Cerebellar nuclear complex (tissue), 1 donor: ENCODE measurements at places on chromosomes 16 and 17.

- DNase-seq, result no peak
Measured at GRCh38 chr16:47916266-47916665, 239.5 kb downstream of the ABCC12 start.

DNA sequence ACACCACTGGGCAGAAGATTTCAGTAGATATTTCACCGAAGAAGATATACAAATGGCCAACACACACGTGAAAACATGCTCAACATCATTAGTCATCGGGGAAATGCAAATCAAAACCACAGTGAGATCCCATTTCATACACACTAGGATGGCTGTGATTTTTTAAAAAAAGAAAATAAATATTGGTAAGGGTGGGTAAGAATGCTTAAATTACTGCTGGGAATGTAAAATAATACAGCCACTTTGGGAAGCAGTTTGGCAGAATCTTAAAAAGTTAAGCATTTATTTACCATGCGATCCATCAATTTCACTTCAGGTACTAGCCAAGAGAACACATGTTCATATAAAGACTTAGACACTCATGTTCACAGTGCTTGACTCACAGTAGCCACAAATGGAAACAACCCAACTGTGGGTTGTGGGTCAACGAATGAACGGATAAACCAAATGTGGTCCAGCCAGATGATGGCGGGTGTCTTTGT lies 6.5 kb upstream of the C16orf74 start:
- DNase-seq, result no peak

- DNase-seq, result no peak
Measured at GRCh38 chr17:2174468-2175293, 119.8 kb downstream of the HIC1 start.

DNA sequence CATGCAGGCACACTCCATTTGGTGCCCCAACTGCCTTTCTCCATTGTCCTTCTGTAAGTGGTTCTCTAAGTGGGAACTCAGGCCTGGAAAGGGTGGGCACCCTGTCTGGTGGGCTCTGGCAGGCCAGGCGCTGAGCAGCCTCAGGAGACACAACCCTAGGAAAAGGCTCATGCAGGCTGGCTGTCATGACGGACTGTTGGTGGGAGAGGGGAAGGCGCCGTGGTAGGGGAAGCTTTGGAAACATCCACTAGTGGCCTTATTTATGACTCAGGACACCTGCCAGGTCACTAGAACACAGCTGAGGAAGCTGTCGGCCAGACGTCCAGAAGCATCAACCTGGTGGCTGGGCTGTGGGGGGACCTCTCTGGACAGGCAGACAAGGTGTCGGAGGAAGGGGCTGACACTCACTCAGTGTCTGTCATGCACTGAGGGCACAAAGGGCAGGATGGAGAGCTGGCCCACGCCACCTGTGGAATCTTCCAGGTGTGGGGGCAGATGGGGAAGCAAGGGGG lies 216.0 kb downstream of the SEC14L1 start:
- no peak for DNase-seq

GRCh38 chr17:76053246-76054111 lies 18.8 kb downstream of the SRP68 start:
- DNase-seq, result no peak

- DNase-seq, result no peak
Measured at GRCh38 chr17:27497696-27498095, 41.4 kb downstream of the KSR1 start.

DNA sequence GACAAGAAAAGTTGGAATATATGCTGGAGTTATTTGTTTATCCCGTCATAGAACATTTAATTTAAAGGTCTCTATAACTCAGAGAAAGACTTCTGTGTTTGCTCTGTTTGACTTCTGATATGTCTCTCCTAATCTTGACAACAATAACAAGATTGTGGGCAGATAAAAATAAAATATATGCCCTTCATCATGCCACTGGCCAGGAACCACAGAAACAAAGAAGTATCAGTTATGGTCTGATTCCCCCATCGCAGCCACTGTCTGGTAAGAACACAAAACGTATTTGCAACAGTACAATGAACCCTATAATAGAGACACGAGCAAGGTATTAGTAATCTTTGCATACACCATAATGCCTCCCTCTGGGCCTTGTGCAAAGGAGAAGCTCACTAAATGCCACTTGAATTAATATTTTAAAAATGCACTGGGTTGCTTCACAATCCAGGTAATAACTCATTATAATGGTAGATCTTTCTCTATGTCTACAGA lies 1498.3 kb downstream of the CDH11 start:
- no peak for DNase-seq

- DNase-seq, result no peak
Measured at GRCh38 chr16:81324808-81325207, 10.0 kb downstream of the GAN start.

DNA sequence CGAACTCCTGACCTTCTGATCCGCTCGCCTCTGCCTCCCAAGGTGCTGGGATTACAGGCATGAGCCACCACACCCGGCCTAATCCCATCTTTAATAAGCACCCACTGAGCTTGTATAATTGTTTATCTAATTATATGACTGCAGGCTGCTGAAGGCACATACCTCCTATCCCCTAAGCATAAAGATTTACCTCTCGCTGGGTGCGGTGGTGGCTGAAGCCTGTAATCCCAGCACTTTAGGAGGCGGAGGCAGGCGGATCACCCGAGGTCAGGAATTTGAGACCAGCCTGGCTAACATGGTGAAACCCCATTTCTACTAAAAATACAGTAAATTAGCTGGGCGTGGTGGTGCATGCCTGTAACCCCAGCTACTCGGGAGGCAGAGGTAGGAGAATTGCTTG lies 20.1 kb upstream of the YWHAE start:
- DNase-seq, result no peak

- DNase-seq, result no peak
Measured at GRCh38 chr16:24986512-24987303, 28.5 kb downstream of the ARHGAP17 start.

GRCh38 chr17:75754378-75755204 lies 10.4 kb downstream of the GALK1 start:
- no peak for DNase-seq

DNA sequence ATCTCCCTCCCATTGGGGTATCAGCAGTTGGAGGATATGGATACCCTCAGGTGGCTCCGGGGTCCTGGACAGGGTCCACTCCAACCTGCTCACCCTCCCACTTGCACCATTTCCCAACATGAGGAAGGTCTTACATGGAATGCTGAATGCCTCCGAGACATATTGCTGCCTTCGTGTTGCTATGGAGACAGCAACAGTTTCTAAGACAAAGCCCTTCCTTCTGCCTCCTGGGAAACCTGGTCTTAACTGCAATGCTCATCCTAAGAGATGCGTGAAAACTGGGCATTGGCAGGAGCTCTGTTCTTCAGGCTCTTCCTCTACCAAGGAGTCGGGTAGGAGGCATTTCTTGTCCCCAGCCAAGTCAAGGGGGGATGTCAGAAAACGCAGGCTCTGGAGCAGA lies 45.2 kb downstream of the ST3GAL2 start:
- no peak for DNase-seq

DNA sequence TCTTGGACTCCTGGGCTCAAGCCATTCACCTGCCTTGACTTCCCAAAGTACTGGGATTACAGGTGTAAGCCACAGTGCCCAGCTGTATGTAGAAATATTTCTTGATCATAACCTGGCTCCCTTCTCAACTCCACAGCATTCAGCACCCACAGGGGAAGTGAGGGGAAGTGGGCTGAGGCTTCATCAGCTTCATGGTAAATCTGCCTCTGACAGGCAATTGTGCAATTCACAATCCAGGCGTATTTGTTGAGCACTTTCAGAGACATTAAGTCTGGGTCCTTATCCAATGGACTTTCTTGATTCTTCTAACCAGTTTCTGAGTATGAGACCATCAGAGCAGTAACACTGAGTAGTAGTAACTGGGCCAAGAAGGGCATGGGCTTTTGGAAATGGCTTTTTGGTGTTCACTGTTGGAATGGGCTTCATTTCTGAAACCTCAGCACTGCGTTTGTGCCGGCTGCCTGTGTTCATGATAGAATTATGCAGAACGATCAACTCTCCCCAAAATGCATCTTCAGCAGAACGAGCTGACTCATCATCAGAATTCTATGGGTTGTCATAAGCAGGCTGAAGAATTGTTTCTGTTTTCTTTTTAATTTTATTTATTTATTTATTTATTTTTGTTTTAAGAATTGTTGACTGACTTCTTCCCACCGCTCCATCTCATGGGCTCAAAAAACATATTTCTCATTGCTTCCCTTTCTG lies 28.9 kb downstream of the FAM20A start:
- DNase-seq, result no peak

GRCh38 chr16:61946019-61946418 lies 90.2 kb downstream of the CDH8 start:
- DNase-seq, result no peak

DNA sequence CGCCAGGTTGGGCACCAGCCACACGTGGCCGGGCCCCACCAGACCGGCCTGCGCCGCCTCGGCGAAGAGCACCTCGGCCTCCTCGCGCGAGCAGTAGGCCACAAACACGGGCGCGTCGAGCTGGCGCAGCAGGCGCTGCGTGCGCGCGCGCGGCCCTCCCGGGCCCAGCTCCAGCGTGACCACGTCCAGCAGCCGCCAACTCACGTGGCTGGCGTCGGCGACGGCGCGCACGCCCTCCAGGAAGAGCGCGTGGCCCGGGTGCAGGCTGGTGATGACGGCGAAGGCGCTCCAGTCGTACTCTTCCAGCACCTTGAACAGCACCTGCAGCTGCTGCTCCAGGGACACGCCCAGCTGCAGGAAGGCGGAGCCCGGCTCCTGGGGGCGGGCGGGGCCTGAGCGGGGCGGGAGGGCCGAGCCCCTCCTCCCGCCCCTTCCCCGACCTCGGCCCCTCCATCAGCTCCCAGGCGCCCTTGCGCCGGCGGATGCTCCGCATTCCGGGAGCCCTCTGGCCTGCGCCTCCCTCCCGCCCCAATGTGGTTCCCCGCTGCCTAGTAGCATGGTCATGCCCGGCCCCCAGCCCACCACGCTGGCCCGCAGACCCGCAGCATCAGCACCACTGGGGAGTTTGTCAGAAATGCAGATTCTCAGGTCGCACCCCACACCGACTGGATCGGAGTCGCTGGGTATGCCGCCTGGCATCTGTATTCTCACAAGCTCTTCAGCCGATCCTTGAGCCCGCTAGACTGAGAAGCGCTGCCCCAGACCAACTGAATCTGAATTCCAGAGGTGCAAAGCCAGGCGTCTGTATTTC lies 7.2 kb downstream of the GRIN2C start:
- DNase-seq, result no peak

- no peak for DNase-seq
Measured at GRCh38 chr17:64214950-64215349, 48.1 kb downstream of the TEX2 start.

DNA sequence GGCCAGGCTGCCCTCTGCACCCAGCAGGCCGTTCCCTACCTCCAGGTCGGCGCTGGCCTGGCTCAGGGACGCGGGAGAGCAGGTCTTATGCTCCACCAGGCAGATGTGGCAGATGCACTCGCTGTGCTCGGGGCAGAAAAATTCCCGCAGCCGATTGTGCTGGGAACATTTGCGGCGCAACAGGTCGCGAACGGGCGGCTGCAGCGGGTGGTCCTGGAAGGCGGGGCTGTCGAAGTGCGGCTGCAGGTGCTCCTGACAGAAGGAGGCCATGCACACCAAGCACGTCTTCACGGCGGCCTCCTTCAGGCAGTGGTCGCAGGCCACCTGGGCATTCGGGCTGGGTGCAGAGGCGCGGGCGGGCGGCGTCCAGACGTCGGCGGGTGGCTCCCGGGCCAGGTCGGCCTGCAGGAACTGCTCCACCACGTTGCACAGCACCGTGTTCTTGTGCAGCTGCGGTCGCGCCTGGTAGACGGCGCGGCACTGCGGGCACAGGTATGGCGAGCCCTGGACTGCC lies 439 bp downstream of the TRIM25 start:
- DNase-seq, result no peak

GRCh38 chr16:81261049-81261648 lies 22.7 kb downstream of the BCO1 start:
- no peak for DNase-seq

GRCh38 chr17:17926840-17927449 lies 45.3 kb downstream of the TOM1L2 start:
- no peak for DNase-seq

- DNase-seq, result no peak
Measured at GRCh38 chr17:75763613-75764416, 1.2 kb downstream of the GALK1 start.

DNA sequence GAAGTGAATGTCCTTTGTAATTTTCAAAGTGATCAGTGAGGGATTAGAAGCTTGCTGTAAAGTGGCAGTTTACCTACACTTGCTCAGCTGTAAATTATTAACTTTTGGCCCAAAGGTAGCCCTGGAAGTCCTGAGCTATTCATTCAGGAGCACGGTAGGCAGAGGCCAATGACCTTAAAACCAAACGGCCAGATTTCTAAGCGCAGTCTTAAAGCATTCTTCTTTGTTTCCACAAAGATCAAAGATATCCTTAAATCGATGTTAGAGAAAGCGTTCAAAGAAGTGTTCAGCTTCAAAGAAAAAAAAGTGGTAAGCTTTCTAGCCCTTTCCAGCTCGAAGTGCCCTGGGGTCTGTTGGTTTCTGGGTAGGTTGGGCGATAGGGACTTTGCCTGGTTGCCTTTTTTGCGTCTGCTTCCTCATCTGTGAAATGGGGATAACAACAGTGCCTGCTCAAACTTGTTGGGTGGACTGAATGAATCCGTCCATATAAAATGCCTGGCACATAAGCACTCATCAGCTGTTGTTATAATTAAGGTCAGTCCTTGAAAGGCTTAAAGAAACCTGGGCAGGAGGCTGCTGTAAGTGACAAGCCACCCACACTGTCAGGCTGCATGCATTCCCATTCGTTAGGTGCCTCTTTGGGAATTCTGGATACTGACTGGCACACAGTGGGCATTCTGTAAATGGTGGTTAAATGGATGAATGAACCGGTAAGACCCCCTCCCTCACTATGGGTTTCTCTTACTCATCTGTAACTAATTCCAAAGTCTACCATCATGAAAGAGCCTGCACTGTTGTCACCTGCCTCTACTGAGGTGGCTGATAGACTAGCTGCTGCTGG lies 113.2 kb downstream of the PRKCA start:
- DNase-seq, result no peak

DNA sequence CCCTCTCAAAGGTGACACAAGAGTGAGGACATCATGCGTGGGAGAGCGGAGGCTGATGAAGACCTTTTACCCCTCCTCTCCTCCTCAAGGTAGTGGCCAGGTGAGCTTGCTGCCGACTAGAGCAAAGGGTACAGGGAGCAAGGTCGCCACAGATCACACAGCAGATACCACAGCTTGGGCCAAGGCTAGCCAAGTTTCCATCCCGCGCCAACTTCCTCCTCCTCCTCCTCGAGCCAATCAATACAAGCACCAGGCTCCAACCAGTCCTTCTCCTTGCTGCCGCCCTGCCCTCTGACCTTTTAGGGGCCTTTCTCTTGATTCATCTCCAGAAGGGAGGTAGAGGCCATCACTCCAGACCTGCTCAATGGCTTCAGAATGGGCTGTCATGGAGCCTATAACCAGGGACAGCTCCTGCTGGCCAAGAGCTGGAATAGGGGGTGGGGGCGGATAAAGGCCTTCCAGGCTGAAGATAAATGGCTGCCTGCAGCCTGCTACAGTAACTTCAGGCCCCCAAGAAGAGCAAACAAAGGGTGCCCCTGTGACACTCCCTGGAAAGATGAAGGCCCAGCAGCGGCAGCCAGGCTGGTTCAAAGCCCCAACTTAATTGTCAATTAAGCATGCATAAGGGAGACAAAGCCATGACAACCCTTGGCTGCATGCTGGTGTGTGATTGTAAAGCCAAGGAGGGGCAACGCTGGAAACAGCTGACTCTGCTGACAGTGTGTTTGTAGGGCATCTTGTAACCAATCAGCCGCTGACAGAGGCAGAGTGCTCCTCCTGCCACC lies 17.8 kb downstream of the HNF1B start:
- DNase-seq, result no peak
